ENCODE measurements at places on chromosomes 3 and 15.

DNA sequence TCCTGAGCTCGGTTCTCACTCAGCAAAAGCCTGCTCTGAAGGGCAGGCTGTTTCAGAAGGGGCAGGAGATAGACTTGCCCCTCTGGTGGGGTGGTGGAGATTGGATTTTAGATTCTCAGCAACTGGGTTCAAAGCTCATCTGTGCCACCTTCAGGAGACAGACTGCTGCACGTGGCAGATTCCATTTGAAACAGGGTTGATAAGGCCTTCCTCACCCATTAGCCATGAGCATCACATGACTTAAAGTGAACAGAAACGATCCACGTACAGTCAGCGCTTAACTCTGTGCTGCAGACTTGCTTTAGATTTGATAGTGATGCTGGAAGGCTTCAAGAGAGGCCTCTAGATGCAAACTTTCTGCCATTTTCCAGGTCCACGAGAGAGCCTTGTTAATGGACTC is 35.0 kb upstream of the MGLL start:
- no peak for DNase-seq

DNA sequence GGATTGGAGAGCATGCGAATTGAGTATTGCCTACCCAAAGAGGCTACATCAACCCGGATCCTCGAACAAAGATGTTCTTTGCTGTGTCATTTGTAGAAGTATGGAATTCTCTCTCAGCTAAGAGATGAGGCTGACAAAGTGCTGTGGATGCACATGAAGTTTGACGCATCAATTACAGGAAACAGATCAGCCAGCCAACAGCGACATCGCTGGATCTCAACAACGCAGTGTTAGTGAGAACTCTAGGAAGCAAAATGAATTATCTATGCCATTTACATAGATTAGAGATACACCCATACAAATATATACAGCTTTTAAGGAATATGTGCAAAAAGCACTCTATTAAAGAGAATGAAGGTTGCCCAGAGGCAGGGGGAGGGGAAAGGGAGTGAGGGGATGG is 160.6 kb upstream of the RGMA start:
- DNase-seq: no peak

- DNase-seq: no peak
Measured at GRCh38 chr15:91304786-91305185, 204.7 kb downstream of the SV2B start.

DNA sequence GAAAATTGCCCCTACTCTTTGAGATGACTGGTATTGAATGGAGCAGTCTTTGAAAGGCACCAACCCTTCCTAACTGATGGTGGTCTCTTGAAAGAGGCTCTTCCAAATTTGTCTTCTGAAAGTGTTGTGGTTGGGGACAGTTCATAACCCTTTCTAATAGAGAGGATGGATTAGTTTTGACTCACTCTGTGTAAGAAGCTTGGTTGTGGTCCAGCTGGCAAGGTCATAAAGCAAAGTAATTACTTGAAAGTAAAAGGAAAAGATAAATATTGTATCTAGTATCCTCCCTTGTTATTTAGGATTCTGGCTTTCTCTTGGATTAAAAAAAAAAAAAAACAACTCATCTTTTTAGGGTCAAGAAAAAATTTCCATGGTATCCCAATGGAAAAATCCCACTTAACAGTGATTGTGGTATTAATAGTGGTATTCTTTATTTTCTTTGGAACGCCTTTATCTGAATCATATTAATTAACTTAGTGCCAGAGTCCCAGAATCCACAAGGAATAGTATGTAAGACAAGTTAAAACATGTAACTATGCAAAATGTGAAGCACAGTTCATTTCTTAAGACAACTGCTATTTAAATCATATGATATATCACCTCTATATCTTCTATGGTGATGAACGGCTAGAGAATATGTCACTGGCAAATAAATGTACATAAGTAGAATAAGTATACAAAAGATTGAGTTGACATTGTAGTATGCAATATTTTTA is 469.3 kb upstream of the CDIN1 start:
- no peak for DNase-seq

GRCh38 chr15:66287461-66288057 is 5.8 kb upstream of the DIS3L start:
- no peak for DNase-seq

DNA sequence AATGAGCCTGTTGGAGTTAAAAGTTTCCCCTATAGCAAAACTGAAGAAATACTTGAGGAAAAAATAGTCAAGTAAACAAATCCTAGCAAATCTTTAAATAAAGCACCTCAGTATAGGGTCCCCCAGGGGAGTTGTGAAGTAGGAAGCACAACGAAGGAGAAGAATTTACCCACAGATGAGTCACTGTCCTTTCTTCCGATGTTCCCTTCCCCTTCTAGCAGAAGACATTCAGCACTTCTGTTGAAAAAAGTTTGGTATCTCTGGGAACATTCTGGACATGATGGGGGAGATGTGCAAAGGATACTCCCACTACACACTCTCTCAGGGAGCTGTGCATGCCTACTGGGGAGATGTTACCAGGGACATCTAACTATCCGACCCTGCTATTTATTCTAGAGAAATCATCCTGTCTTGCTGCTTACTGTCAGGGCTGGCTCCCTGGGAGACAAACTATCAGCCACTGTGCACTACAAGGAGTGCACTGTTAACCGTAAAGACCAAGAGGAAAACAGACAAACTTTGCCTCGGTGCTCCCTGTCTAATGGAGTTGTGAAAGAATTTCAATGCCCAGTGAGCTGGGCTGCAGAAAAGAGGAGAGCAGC is 93.8 kb downstream of the RFTN1 start:
- no peak for DNase-seq

- no peak for DNase-seq
Measured at GRCh38 chr3:114846252-114846651, 300.8 kb downstream of the ZBTB20 start.

GRCh38 chr3:51605938-51606337 is 65.1 kb upstream of the TEX264 start:
- DNase-seq: no peak

DNA sequence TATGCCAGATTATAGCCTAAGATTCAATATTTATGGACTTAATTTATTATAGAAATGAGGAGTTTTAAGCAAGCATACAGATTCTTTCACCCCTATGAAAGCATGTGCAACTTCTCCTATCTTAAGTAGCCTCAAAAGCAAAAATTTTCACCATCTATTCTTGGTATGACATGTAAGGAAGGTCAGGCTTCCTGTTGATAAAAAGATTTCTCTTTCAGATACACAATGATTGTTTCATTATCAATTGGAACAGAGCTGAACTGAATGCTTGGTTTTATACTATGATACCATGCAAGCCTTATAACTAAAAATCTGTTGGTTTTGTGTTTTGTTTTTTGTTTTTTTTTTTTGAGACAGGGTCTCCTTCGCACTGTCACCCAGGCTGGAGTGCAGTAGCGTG is 3.9 kb downstream of the GRK7 start:
- no peak for DNase-seq
